T-helper 9 cell (primary cell): ENCODE measurements at places on chromosomes 12 and 14.

GRCh38 chr12:100221523-100221922, 20.9 kb downstream of the ACTR6 start:
- no peak for DNase-seq

DNA sequence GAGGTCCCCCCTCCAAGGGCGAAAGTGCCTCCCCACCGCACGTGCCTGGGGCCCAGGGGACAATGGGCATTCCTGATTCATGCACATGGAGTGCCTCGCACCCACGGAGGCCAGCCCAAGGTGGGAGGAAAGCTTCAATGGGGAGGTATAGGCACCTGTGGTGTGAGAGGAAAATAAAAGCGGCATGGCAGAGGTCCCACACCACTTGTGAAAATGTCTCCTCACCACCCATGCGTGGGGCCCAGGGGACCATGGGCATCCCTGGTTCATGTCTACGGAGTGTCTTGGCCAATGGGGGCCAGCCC, 384.7 kb downstream of the ALG10 start:
- no peak for DNase-seq

GRCh38 chr12:54328595-54329337, 3.8 kb downstream of the COPZ1 start:
- no peak for DNase-seq

- no peak for DNase-seq
These were observed 88.8 kb downstream of the FGD4 start for GRCh38 chr12:32488132-32488531.

DNA sequence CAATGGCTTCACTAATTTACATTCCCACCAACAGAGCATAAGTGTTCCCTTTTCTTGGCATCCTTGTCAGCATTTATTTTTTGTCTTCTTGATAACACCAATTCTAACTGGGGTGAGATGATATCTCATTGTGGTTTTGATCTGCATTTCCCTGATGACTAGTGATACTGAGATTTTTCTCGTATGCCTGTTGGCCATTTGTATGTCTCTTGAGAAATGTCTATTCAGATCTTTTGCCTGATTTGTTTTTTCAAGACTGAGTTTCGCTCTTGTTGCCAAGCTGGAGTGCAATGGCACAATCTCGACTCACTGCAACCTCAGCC, 4.7 kb upstream of the PLD4 start:
- DNase-seq: no peak

GRCh38 chr12:7346551-7347225, 42.8 kb downstream of the ACSM4 start:
- DNase-seq: no peak

- no peak for DNase-seq
These were observed 97.3 kb upstream of the RBM19 start for GRCh38 chr12:114063435-114063834.

DNA sequence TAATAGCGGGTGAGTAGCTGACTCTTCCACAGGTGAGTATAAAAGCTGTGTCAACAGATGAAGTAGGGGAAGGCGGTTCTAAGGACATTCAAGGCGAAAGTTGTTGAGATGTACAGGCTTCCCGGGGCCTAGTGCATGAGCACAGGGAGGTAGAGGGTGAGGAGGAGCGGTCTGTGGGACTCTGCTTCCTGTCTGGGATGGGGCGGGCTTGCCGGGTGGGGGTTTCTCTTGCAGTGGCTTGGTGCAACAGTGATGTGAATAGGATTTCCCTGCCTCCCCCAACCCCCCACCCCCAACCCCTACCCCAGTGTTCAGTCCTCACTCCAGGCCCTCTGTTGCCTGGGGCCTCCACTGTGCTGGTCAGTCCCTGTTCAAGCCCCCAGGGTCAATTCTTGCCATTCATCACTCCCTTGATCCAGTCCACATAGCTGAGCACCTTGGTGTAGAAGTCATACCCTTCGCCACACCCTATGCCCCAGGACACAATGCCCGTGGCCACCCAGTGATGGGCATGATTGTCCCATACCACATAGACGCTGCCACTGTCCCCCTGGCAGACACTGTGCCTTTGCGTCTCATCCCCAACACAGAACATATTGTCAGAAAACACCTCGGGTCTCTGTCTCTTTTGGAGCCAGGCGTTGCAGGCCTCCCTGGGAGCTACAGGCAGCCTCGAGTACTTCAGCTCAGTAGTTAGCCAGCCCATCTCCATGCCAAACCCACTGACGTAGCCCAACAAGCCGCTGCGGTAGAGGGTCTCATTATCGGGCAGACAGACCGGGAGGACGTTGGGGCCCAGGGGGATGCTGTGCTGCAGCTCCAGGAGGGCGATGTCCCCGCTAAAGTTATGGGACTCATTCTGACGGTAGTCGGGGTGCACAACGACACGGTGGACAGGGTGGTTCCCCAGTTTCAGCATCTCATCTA, 4.0 kb upstream of the C1R start:
- no peak for DNase-seq

DNA sequence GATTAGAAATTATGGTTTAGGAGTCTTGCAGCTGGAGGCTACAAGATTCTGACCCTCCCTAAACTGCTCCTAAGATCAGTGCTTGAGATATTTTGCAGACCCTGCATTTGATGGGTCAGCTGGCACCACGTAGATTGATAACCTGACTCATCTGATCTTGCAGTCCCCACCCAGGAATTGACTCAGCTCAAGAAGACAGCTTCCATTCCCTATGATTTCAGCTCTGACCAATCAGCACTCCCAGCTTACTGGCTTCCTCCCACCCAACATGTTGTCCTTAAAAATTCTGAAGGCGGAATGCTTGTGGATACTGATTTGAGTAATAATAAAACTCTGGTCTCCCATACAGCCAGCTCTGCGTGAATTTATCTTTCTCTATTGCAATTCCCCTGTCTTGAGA, 23.2 kb upstream of the MTHFD1 start:
- no peak for DNase-seq

GRCh38 chr12:67047634-67048033, 221.5 kb upstream of the CAND1 start:
- DNase-seq: no peak

GRCh38 chr12:27057543-27057942, 24.8 kb downstream of the C12orf71 start:
- no peak for DNase-seq

DNA sequence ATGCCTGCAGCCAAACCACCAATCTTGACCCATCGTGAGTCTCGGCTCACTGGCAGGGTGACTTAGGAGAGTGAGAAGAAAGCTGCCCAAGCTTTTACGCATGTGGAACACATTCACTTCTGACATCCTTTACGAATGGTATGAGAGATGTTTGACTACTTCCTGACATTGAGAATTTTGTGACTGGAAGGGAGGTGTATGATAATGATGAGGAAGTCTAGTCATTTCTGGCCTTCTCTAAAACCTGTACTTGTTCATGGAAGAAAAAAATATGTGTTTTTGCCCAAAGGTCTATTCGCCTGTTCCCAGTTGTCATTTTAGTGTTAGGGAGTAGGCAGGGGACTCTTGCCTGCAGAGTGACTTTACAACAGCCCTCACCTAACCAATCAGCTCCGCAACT, 227.2 kb upstream of the ATP2B1 start:
- no peak for DNase-seq

DNA sequence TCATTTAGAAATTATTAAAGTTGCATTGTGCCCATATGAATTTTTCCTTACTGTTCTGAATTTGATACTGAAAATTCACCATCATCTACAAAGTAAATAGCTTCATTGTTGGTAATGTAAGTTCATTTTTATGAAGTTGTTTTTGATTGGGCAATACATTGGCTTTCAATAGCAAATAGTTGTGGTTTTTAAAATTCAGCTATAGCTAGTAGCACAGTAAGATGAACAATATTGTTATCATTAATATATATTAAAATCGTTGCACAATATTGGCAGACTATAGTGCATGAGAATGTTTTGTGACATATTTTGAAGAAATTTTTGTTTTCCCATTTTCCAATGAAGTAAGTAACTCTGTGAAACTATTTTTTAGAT, 575.0 kb downstream of the PRKD1 start:
- no peak for DNase-seq

DNA sequence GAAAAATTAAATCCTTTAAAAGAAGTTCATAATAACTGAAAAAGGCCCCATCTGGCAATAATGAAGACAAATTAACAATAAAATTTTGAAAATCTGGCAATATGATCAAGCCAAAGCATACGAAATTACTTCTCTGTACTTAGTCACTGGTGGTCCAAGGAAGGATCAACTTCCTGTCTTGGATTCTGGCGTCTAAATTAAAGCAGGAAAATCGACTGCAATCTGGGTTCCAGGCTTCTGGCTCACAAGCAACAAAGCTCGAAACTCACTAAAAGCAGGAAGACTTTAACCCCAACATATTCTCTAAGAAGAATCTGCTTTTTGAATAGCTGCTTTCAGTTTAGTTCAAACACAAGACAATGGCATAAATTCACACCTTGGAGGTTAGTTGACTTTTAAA, 49.7 kb downstream of the LRIG3 start:
- no peak for DNase-seq

DNA sequence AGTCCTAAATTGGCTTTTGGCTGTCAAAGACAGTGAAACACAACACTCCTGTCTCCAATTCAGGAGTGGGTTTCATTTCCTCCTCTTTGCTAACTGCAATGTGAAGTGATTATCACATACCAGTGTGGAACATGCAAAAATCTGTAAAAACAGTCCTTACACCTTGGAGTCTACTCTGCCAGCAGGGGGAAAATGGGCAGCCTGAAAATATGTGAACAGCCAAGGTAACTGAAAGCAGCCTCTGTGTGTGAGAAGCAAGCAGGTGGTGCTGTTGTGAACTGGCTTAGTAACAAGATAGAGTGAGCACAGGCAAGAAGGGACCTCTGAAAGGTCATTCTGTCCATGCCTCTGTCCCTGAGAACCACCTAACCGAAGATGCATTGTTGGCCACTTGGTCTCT, 6.0 kb downstream of the PRMT8 start:
- no peak for DNase-seq

- no peak for DNase-seq
These were observed 818 bp upstream of the HHIPL1 start for GRCh38 chr14:99644035-99644587.

- DNase-seq: no peak
These were observed 249.3 kb downstream of the FUT8 start for GRCh38 chr14:65661865-65662264.

GRCh38 chr12:45518291-45519235, 210.9 kb upstream of the ARID2 start:
- DNase-seq: peak; percentile 24

- DNase-seq: no peak
These were observed 136.4 kb downstream of the MDGA2 start for GRCh38 chr14:47539031-47539461.

- DNase-seq: no peak
These were observed 72.0 kb downstream of the CHGA start for GRCh38 chr14:92994942-92995341.

- DNase-seq: no peak
These were observed 510 bp downstream of the ARID2 start for GRCh38 chr12:45730084-45730347.

DNA sequence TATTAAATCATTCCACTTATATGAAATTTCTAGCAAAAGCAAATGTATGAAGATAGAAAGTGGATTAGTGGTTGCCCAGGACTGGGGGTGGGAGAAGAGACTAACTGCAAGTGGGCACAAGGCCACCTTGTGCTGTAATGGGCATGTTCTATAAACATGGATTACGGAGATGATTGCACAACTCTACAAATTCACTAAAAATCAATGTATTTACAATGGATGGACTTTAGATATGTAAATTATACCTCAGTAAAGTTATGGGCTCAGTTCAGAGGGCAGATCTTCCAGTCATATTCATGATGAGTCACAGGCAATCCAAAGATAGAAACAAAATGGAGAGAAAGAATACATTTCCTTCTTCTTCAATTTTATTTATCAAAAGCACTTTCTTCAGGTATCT, 173.9 kb downstream of the NDUFA12 start:
- DNase-seq: no peak

DNA sequence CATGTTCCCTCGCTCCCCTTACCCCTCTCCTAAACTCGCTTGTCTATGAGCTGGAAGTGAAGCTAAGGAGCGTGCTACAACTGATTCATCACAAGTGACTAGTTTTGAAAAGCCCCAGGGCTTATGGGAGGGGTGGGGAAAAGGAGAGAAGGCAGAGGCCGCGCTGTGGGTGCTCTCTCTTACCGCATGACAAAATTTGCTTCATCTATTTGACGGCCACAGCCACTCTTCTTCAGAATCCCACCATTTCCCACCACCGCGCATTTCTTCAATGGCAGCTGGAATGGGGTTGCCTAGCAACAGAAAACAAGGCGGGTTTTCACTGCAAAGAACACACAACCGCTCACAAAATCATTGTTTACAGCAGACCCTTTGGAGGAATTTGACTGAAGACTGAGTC, 79.4 kb downstream of the ST8SIA1 start:
- no peak for DNase-seq

DNA sequence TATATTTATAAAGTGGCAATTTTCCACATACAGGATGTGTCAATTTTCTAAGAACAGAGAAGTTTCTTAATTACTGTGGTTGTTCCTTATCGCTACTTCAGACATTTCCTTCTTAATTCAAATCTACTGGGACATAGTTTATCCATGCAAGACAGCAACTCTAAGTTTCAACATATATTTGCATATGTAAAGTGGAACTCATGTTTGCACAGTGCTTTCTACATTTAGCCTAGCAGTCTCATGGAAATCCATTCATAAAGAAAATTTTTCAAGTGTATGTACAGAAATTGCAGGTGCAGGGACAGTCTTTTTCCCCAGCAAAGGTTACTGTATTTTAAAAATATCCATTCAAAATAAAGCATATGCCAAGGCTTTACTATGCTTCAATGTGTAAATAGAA, 956.7 kb upstream of the SEL1L start:
- no peak for DNase-seq

GRCh38 chr14:38761033-38761432, 342.0 kb downstream of the SEC23A start:
- DNase-seq: no peak

DNA sequence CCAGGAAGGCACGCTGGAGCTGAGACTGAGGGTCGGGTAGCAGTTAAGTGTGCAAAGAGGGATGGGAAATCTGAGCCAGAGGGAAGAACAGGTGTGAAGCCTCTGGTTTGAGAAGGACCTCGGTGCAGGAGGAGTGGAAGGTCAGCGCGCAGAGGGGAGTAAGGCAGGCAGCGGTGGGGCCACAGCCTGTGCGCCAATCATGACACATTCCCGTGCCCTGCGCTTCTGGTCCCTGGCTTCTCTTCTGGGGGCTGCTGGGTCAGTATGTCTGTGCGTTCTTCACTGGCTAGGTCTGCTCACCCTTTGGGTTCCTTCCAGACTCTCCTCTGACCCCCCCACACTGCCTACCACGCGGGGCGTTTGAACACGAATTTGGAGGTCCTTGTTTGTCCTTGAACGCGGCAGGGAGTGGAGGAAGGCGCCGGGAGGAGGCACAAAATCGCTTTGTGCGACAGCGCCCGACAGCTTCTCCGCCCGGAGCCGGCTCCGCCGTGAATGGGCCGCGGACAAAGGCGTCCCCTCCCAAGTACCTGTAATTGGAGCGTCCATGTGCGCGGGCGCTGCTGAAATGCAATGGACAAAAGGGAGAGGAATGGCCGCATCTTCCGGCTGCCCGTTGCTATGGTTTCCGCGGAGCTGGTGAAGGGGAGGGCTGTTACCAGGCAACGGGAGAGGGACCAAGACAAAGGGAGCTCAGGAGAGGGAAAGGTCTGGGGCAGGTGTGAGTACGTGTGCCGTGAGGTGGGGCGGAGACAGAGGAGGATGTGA, 207.2 kb upstream of the SRRM4 start:
- DNase-seq: no peak

GRCh38 chr12:42097971-42098370, 46.7 kb downstream of the GXYLT1 start:
- DNase-seq: no peak

- DNase-seq: no peak
These were observed 55.3 kb downstream of the RAD52 start for GRCh38 chr12:894226-894625.

GRCh38 chr12:47032644-47033043, 46.8 kb upstream of the PCED1B start:
- DNase-seq: no peak
